Kidney (tissue), 22 donors: ENCODE measurements at places on chromosomes 12 and 14. TPM values are rescaled to one million over a fixed set of nuclear protein-coding genes. Genes with fewer than 3 reads are reported as not detected.

LMNTD1 gene
- polyA plus RNA-seq: not detected

ACVRL1 gene
- 29.1 TPM for polyA plus RNA-seq

SDR9C7 gene
- polyA plus RNA-seq: not detected

SALL2 gene
- polyA plus RNA-seq: 5.5 TPM

SLC7A7 gene
- polyA plus RNA-seq: 235 TPM

EGLN3 gene
- polyA plus RNA-seq: 19.6 TPM

AMDHD1 gene
- 5.9 TPM for polyA plus RNA-seq

COA8 gene
- polyA plus RNA-seq: 65.1 TPM

IAPP gene
- not detected for polyA plus RNA-seq

GDF11 gene
- polyA plus RNA-seq: 3.4 TPM

DACT1 gene
- polyA plus RNA-seq: 2.1 TPM

TAS2R8 gene
- polyA plus RNA-seq: not detected

STON2 gene
- 14.8 TPM for polyA plus RNA-seq

TC2N gene
- 5.8 TPM for polyA plus RNA-seq

IL22 gene
- not detected for polyA plus RNA-seq

DHRS2 gene
- polyA plus RNA-seq: 2.4 TPM

CDH24 gene
- polyA plus RNA-seq: 5.4 TPM

OTX2 gene
- polyA plus RNA-seq: not detected

CMA1 gene
- polyA plus RNA-seq: not detected

BCDIN3D gene
- 4.6 TPM for polyA plus RNA-seq

CEBPE gene
- not detected for polyA plus RNA-seq

HOXC9 gene
- 11.7 TPM for polyA plus RNA-seq

TMEM229B gene
- polyA plus RNA-seq: 3.1 TPM

BMP4 gene
- 9.9 TPM for polyA plus RNA-seq

SMCO3 gene
- 10.9 TPM for polyA plus RNA-seq
